ENCODE measurements at places on chromosomes 11 and 22.
A peak's percentile ranks its signal among the peaks of the same experiment; 100 is the strongest.

- DNase-seq, result no peak
Measured at GRCh38 chr11:104965735-104966134, 2.6 kb downstream of the CASP4 start.

DNA sequence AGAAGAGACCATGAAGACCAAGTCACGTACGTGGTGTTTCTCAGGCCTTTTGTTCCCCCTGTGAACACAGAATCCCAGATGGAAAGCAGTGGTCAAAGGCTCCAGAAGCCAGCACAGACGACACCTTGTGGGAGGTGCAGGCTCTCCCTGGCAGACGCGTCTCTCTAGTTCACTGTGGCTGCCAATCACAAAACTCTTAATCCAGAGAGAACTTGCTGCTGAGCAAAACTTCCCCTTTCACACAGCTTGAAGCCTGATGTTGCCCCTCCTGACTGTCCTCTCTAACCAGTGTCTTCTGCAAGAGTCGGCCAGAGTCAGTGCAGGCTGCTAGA is 67.1 kb downstream of the PIWIL3 start:
- DNase-seq, result no peak

- DNase-seq, result peak; percentile 41
Measured at GRCh38 chr11:44096360-44097185, 1.1 kb downstream of the EXT2 start.

DNA sequence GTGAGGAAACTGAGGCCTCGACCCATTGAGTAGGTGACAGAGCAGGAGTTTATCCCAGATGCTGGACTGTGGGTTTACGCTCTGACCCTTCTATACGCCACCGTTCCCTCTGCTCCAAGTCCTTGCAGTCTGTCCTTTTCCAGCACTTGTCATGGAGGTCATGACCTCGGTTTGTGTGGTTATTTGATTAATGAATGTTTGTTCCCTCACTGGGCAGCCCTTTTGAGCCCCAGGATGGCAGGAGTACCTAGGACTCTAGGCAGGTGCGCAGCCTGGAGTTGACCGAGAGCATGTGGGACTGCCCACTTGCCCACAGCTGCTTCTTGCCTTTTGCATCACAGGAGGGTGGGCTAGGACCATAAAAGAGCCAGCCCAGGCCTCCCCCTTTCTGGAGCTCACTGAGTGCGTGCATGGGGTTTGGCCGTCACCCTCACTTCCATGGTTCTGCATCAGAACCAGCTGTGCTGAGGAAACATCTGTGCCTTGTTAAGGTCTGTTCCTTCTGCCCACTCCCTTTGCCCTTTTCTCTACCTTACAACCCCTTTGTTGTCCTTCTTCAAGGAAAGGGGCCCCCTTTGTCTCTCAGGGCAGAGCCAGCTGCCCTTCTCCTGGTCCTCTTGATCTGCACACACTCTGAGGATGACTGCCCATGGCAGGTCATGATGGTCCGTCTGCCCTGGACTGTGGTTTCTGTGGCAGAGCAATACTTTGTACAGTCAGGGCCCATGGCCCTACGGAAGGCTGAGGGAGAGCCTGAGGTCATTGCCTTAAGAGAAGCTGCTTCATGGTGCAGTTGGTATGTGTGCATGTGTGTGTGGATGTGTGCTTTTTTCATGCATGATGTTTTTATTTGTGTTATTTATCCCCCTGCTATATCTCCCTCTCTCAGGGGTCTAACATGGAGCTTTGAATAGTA is 38.2 kb downstream of the BMAL1 start:
- DNase-seq, result peak; percentile 67

DNA sequence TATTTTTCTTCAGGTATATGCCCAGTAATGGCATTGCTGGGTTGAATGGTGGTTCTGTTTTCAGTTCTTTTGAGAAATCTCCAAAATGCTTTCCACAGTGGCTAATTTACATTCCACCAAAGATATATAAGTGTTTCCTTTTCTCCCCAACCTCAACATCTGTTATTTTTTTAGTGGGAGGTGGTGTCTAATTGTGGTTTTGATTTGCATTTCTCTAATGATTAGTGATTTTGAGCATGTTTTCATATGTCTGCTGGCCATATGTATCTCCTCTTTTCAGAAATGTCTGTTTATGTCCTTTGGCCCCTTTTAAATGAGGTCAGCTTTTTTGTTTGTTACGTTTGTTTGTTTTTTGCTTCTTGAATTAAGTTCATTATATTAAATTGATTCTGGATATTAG is 760.2 kb downstream of the KCNA4 start:
- DNase-seq, result no peak

DNA sequence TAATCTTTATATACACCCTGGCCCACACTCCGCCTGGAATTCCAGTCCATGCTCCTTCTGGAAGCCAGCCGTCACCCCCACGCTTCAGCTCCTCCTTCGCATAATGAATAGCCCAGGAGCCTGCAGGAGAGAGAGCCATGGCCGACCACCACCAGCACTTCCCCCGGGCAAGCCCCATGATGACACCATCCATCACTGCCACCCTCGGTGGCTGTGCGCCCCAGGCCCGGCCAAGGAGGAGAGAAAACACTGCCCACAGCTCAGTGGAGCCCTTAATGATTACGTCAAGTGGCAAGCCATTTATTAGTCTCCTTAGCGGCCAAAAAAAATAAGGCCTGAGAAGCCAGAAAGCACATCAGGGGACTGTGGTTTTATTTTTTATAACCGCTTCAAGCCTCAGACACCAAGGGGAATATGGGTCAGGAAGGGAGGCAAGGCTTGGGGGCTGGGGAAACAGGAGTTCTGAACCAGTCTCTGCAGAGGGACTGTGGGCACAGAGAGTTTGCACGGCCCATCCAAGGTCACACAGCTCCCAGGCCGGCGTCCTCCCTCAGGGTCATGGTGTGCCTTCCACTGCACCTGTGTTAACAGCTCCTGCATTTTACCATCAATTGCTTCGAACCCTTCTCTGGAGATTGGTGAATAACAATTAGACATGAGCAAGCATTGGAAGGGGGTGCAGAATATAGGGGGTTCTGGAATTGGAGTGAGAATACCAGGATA is 134.3 kb downstream of the MN1 start:
- no peak for DNase-seq

GRCh38 chr22:42062506-42063170 is 8.0 kb downstream of the NAGA start:
- DNase-seq, result no peak

DNA sequence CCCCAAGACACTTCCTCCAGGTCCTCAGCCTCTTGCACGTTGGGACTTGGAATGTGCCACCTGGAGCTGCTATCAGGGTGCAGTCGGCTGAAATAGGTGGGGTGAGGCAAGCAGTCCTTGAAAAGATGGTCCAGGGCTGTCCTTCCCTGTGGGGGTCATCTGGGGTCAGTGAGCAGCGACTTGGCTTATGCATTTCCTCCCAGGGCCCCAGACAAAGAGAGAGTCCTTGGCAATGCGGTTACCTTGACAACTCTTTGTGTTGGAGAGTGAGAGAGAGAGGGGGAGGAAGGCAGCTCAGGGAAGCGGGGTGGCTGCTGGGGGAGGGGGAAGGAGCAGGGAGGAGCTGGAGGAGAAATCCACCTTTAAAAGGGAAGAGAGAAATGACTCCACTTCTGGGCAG is 93.8 kb downstream of the MIAT start:
- no peak for DNase-seq

- DNase-seq, result peak; percentile 50
Measured at GRCh38 chr22:37808294-37808657, 542 bp downstream of the GCAT start.

DNA sequence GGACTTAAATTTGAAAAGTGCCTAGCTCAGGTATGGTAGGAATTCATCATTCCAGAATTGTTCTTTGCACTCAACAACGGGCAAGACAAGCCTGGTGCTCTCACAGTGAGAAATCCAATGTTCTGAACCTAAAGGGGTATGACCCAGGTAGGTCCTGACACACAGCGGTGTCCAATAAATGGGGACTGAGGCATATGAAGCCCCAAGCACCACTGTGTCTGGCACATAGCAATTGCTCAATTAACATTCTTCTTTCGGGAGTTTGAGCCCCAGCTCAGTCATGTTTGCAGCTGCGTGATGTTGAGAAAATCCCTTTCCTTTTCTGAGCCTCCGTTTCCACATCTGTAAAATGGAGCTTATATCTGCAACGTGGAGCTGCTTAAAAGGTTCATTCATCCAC is 535.8 kb downstream of the MIAT start:
- no peak for DNase-seq

DNA sequence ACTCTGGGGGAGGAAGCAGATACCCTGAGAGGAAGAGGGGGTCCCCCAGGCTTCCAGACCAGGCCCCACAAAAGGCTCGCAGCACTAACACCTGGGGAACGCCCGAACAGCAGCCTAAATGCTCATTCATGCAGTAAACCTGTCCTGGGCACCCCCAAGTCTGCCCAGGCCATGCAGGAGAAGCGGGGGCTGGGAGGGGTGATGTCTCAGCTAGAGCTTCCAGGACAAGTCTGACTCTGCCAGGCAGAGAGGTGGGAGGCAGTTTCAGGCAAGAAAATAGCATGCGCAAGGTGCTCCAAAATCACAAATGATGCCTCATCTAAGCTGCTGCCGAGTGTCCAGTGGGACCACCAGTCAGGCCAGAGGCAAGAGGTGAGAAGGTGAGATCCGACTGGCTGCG is 14.6 kb downstream of the CABP7 start:
- DNase-seq, result no peak

DNA sequence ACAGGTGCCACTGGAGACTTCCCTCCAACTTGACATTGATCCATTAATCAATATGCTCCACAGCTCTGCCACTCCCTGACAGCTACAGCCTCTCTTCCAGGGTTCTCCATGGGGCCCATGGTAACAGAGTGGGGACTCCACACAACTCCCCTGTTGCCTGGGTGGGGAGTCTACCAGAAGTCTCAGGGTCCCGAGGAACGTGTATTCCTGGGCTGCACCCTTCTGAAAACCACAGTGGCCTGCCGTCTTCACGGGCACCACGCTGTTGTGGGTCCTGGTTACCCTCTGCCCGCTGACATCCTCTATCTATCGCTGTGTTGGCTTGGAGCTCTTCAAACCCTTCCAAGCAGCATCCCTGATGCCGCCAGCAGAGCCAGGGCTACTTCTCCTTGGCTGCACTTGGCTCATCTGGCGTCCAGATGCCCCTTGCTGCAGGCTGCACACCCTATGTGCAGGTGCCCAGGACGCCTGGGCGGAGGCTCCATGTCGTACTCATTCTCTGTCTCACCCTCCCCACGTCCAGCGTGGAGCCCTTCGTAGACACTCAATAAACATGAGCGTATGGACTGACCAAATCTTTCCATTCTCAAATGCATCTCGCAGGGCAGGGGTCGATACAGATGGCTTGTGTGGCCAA is 1341.8 kb downstream of the TBC1D22A start:
- no peak for DNase-seq

- no peak for DNase-seq
Measured at GRCh38 chr11:119551420-119552105, 128.6 kb upstream of the THY1 start.

- no peak for DNase-seq
Measured at GRCh38 chr11:78060533-78060932, 3.1 kb upstream of the THRSP start.

GRCh38 chr22:27022274-27022895 is 365.0 kb downstream of the MIAT start:
- no peak for DNase-seq

DNA sequence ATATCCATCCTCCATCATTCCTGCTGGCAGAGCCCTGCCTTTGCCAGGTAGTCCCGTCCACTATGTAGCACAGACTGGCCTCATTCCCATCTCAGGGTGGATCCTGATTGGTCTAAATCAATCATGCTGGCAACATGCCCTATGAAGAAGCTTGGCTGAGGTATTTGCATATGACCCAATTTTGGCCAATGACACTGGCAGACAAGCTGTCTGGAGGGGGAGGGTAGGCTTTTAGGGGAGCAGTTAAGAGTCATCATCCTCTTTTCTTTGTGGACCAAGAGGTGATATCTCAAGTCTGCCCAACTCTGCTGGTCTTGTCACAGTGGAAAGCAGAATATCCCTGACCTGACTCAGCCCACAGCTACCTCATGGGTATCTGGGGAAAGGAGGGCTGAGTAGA is 5.1 kb downstream of the CCDC89 start:
- DNase-seq, result no peak

GRCh38 chr11:123129920-123130319 is 65.1 kb downstream of the CLMP start:
- DNase-seq, result peak; percentile 60

GRCh38 chr11:78266451-78266850 is 77.7 kb downstream of the USP35 start:
- no peak for DNase-seq
